ENCODE measurements at places on chromosomes 4 and X.

GRCh38 chr4:71593311-71593710, 190.6 kb downstream of the GC start:
- DNase-seq: no peak

GRCh38 chrX:20080277-20080676, 36.4 kb downstream of the MAP7D2 start:
- DNase-seq: no peak

- no peak for DNase-seq
These were observed 102.8 kb downstream of the GLUD2 start for GRCh38 chrX:121150217-121150616.

DNA sequence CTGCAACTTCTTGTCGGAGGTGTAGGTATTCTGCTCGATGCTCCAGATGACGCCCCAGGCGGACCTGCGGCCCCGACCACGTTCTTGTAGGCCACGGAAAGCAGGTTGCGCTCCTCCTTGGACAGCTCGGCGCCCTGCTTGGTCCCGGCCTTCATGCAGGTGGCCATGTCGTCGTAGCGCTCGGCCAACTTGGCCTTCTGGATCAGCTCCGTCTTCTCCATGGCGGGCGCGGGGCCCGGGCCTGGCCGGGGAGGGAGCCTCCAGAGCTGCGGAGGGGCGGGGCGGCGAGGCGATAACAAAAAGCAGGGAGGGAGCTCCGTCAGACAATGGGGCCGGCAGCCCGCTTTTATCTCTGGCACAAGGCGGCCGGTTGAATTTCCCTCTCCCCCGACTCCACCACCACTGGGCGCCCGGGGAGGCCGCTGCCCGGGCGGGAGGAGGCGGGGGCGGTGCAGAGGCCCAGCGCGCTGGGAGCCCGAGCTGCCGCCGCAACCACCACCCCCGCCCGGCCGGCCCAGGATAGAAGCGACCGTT, 28.3 kb upstream of the DRP2 start:
- peak; percentile 35 for DNase-seq

DNA sequence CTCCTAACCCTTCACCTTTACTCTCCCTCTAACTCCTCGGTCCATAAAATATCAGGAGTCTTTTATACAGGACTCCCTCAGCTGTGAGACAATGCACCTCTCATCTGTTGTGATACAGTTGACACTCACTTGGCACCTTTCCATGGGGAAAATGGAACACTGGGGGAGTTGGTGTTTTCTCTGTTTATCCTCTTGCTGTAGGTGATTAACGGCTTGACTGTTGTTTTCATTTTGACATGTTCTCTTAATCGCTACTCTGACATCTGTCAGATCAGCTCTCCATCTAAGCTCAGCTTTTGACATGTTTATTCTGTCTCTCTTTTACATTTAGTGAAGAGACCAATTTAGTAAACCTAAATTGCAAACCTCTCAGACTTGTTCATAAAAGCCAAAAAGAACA, 604.8 kb downstream of the TRAM1L1 start:
- DNase-seq: no peak

GRCh38 chr4:150045410-150045809, 32.8 kb upstream of the DCLK2 start:
- DNase-seq: no peak

DNA sequence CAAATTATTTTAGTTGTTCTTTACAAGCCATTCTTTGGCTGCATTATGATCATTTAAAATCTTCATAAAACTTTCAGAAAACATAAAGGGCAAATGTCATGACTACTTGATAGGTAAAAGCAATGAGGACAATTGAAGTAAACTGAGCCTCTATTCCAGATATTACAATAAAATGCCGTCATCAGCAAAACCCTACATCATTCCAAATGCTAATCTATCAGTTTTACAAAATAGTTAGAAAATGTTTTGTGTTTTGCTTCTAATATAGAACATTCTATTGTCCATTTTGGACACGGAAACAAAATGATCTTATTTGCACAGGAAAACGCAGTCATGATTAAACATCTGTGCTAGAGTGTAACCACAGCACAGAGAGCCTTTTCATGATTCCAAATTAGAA, 1330.6 kb upstream of the ADGRL3 start:
- DNase-seq: no peak

- DNase-seq: peak; percentile 69
These were observed at the start of gene UGT8 for GRCh38 chr4:114598191-114599121. Gene UGT8, plus strand, starts transcription at chr4:114598807. Its CDS starts 24,074 bp downstream, at chr4:114622881.

DNA sequence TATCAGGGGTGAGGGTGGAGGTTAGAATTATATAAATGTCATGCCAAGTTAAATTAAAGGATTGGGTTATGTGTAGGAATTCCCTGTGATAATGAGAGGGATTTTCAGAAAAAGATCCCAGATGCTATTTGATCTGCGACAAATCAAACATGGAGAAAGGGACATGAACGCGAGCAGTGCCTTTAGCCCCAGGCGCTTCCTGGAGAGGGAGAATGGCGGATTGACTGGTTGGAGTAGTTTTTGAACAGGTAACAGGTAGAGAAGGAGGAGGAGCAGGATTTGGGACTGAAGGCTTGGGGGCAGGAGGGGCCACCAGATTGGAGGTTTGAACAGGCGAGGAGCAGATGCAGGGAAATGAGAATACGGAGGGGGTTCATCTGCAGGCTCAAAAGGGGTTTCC, 67.1 kb downstream of the LRP2BP start:
- DNase-seq: no peak

GRCh38 chrX:91435395-91435794, 756 bp downstream of the PABPC5 start:
- peak; percentile 16 for DNase-seq

DNA sequence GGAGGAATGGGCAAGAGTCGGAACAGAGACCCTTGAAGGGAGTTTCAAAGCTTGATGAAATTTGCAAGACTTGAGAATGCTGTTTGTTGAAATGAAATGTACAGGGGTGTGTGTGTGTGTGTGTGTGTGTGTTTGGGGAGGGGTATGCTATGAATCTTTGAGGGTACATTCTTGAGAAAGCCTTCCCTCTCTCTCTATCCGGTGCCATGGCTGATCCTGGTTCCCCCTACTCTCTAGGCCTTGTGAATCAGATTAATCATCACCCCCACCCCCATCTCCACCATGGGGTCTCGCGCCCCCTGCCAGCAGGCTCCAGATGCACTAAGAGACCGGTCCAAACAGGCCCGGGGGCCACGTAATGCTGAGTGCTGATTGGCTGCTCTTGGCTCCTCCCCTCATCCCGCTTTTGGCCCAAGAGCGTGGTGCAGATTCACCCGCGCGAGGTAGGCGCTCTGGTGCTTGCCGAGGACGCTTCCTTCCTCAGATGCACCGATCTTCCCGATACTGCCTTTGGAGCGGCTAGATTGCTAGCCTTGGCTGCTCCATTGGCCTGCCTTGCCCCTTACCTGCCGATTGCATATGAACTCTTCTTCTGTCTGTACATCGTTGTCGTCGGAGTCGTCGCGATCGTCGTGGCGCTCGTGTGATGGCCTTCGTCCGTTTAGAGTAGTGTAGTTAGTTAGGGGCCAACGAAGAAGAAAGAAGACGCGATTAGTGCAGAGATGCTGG, at the start of gene HTR2C:
HTR2C (plus strand) TSS at position 441 of the 729 bp plus-strand sequence. CDS start 142,851 bp downstream, outside the sequence.
- DNase-seq: no peak
